ENCODE measurements at places on chromosomes 13 and 19. TPM values are rescaled to one million over a fixed set of nuclear protein-coding genes. Genes with fewer than 3 reads are reported as not detected.

The C1QTNF9B gene
- not detected for total RNA-seq

The IL17D gene
- total RNA-seq, result 3.7 TPM

The CLIP3 gene
- total RNA-seq, result 10.5 TPM

The RAB3A gene
- total RNA-seq, result 1.5 TPM

The ARHGEF7 gene
- total RNA-seq, result 22.7 TPM

The FLT1 gene
- total RNA-seq, result 3.6 TPM

The MUC16 gene
- not detected for total RNA-seq

The C2CD4C gene
- not detected for total RNA-seq

The SHISA7 gene
- total RNA-seq, result not detected

The UBL5 gene
- 930 TPM for total RNA-seq

The KIR2DL3 gene
- not detected for total RNA-seq

The IGFL1 gene
- not detected for total RNA-seq

The SOX1 gene
- total RNA-seq, result not detected

The SGCG gene
- total RNA-seq, result not detected
